ENCODE measurements at places on chromosomes 4 and X.
A peak's percentile ranks its signal among the peaks of the same experiment; 100 is the strongest.

GRCh38 chrX:111041018-111041462 lies 55.0 kb upstream of the PAK3 start:
- no peak for DNase-seq

- no peak for DNase-seq
Observed at GRCh38 chr4:65383589-65384305, 286.5 kb downstream of the EPHA5 start.

GRCh38 chr4:7463566-7464258 lies 29.0 kb upstream of the PSAPL1 start:
- DNase-seq = no peak

DNA sequence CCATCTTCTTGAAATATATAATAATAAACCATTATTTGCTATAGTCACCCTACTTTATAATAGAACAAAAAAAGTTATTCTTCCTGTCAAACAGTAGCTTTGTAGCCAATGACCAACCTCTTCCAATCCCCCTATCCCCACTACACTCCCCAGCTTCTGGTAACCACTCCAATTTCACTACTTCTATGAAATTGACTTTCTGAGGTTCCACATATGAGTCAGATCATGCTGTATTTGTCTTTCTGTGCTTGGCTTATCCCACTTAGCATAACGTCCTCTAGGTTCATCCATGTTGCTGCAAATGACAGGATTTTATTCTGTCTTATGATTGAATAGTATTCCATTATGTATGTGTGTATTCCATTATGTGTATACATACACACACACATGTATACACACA lies 809.7 kb upstream of the NDST4 start:
- DNase-seq = no peak

DNA sequence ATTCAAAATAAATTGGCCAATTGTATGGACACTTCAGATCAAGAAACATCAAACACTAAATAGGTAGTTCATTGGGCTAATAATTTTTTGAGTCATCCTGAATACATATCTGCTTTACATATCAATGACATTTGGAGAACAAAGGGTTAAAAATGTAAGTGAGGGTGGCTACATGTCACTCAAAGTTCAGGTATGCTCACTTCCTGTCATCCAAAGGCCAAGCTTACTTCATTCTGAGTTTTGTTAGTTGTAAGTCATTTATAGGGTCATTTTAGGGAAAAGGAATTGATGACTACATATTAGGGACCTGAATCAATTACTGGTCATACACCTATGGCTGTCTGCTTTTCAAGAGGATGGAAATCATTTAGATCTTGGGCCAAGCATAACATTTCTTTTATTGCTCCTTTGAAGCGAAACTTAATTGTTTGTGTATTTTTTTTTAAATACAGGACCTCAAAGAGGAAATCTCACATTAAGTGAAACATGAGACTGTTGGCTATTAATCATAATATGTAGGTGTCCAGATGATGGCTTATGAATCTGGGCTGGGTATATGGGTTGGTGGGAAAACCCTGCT lies 119.2 kb upstream of the LEF1 start:
- no peak for DNase-seq

DNA sequence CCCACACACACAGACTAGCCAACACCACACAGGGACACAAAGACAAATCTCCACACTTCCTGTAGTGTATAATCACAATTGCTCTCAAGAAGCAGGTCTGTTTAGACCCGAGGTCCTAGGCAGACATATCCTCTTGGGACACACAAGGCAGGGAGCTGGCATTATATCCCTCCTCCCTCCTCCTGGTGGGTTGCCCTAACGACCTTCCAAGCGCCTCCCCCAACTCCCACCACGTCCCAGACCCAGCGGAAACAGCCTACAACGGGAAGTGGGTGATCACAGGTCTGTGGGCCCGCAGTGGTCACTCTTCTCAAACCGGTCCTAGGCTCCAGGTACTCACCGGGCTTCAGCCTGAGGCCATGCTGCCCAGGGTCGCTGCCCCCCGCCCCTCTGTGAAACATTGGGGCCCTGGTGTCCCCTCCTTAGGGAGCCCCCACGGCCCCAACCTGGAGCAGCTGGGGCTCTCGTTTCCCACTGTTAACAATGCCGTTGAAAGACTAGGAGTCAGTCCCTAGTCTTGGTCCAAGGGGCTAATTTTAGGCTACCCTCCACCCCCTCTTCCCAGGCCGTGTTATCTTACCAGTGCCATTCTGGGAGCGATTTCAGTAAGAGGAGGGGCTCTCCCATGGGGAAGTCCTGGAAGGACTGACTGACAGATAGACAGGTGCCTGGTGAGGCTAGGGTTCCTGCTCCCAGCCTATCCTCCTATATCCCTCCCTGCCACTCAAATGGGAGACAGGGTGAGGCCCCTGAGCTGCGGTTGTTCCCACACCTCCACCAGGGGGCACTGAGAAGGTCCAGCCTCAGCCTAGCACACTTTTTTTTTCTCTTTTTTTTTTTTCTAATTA lies at the start of gene ASB12:
TSS of gene ASB12 (minus strand) at position 485 of the 848 bp plus-strand sequence. CDS start 4,957 bp downstream, outside the sequence.
- no peak for DNase-seq

GRCh38 chr4:190019023-190019858 lies 7.8 kb downstream of the FRG2 start:
- DNase-seq = no peak

- DNase-seq = no peak
Observed at GRCh38 chr4:174437749-174438148, 84.5 kb downstream of the HPGD start.

- no peak for DNase-seq
Observed at GRCh38 chr4:99404595-99405287, 30.4 kb downstream of the ADH7 start.

- DNase-seq = no peak
Observed at GRCh38 chrX:83008415-83008814, 499.7 kb upstream of the POU3F4 start.

GRCh38 chrX:1239681-1240142 lies 27.3 kb upstream of the CRLF2 start:
- peak; percentile 43 for DNase-seq

All from stimulated activated CD8-positive, alpha-beta memory T cell treated with anti-CD3 and anti-CD28 coated beads, Interleukin-7, amount 100 ng/mL, for 4 hours (primary cell).